ENCODE measurements at places on chromosomes 3 and 15.

- no peak for DNase-seq
These were observed 12.9 kb downstream of the VPS18 start for GRCh38 chr15:40906991-40907802.

DNA sequence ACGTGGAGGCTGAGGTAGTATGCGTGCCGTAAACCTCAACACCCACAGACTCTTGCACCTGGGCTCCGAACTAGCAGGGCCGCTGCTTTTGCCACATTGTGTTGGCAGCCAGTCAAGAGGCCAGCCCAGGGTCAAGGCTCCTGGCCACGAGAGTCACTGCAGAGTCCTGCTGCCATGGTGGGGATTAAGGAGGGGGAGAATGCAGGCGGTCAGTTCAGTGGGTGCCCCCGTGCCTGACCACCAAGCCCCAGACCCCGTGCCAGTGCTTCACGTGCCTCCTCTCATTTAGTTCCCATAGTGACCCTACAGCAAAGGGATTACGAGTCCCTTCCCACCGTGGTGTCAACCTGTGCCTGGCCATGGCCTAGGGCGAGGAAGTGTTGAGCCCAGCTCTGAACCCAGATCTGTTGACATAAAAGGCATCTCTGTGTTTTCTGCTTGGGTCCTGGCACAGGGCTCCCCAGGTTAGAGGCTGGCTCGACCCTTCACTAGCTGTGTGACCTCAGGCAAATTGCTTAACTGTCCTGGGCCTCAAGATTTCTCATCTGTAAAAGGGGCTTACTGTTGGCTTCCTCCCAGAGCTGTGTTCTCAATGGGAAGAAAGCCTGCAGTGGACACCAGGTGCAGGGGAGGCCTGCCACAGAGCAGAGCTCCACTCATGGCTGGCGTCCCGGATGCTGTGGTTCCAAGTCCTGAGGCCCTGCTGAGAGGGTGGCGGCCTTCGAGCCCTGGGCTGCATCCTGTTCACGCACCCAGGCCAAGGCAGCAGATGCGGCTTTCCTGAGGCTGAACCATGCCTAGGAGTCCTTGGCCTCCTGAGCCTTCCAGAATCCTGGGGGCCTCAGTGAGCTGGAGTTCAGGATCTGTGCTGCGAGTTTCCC, 32.8 kb downstream of the FBLN2 start:
- no peak for DNase-seq

DNA sequence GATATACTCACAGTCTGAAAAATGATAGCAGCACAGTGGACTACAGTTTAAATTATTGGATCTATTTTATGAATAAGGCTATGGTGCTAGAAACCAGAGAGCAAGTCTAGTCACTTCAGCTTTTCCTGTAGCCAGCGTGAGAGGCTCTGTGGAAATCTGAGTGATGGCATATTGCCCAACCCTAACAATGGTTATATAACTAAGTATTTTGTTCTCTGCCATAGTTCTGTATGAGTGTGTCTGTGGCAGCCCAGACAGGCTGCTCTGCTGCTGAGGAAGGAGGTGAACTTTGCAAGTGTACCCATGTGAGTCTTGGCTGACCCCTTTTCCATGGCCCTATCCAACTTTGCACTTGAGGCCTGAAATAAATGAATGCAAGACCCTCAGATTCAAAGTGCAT, 105.7 kb downstream of the LRTM1 start:
- DNase-seq: no peak

- DNase-seq: no peak
These were observed 613 bp upstream of the ARHGEF3 start for GRCh38 chr3:56802378-56802745.

DNA sequence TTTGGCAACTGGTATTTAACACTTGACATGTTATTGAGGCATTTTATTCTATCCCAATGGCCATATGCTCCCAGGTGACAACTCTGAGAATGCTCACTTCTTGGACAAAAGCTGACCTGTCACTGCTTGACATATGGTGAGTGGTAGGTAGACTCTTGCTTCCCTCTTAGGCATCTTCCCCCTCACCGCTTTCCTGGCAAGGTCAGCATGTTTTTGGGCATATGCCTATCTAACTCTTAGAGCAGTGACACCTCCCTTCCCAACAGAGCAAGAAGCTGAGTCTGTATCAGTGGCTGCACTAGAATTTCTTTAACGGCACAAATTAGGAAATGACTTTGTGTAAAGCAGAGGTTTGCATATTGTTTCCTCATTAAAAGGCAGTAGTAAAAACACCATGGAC, 300.7 kb downstream of the OXSM start:
- DNase-seq: no peak

GRCh38 chr3:8882171-8882593, 81.1 kb downstream of the RAD18 start:
- DNase-seq: no peak

DNA sequence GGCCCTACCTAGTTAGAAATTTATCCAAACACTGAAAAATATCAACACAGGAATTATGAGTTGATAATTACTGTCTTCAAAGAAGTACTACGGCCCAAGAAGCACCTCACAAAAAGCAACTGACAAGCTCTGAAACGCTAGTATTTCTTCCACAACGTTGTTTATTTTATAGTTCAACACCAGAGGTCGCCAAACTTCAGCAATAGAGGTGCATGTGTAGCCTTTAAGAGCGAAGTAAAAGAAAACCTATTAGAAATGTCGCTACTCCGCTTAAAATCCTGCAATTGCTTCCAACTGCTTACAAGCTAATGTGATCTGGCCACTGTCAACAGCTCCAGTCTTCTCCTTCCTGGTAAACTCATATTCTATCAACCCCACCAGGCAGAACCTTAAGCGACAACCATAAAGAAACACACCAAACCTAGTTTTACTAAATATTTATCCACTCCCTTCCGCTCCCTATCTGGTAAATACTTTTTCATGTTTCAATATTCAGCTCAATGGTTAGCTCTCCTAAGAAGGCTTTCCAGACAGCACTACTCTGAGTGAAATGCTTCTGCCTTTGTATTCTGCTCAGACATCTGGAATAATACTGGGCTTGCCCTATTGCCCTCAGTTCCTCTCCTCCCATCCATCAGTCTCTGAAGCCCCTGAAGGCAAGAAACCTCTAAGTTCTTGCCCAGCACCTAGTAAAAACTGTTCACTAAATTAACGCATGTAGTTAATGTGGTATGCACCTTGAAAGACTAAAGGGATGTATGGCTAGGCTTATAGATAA, 110.2 kb downstream of the NR1I2 start:
- DNase-seq: no peak

- DNase-seq: no peak
These were observed 69.1 kb downstream of the FAM174B start for GRCh38 chr15:92586383-92586942.

DNA sequence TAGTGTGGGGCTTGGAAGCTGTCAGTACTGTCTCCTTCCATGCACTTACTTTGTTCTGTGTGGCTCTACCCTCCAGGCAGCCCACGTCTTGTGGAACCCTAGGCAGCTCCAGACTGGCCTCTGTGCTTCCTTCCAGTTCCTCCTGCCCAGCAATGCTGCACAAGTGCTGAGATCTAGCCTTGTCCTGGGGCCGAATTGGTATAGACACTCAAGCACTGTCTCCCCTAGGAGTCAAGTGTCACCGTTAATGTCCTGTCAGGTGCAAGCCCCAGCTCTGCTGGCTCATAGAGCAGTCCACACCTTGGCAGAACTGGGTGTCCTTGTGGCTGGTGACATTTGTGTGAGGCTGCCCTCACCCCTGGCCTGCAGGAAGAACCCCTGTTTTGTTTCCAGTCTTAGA, 130.1 kb downstream of the EEFSEC start:
- no peak for DNase-seq

GRCh38 chr15:78061963-78062427, 15.5 kb downstream of the TBC1D2B start:
- DNase-seq: no peak

- DNase-seq: no peak
These were observed 20.3 kb upstream of the PTPN9 start for GRCh38 chr15:75599401-75599800.

- no peak for DNase-seq
These were observed 79.6 kb upstream of the PPP2R3A start for GRCh38 chr3:135885885-135886284.

GRCh38 chr15:85331655-85332285, 48.6 kb upstream of the AKAP13 start:
- DNase-seq: no peak

DNA sequence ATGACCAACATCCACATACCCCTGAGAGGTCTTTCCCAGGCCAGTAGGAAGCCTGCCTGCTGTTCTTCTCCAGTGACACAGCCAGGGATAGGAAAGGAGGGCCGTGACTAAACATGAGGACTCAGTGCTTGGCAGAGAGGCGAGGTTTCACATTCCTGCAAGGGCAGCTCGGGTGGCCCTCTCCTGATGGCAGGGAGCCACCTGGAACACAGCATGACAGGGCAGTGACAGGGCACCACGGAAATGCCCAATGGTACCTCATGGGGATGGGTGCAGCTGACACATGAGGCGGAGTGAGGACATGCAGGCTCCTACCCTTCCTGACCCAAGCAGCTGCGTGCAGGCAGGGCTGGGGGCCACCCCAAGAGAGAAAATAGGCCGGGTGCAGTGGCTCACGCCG, 7.4 kb upstream of the TGM5 start:
- no peak for DNase-seq

DNA sequence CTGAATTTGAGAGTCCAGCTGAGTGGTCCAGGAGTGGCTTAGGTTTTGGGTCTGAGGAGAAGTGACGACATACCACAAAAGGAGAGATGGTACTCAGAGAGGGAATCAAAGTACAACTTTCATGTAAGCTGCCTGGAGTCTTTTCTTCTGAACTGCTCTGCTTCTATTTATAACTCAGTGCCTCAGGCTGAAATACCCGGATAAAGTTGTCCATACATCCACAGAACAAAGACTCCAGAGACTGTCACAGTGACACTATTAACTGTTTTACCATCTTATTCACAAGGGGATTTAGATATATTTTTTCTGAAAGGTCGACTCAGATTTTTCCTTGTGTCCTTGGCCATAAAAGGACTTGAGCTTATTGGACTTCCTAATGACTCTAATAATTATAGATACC, 264.3 kb upstream of the DNAJC19 start:
- no peak for DNase-seq

DNA sequence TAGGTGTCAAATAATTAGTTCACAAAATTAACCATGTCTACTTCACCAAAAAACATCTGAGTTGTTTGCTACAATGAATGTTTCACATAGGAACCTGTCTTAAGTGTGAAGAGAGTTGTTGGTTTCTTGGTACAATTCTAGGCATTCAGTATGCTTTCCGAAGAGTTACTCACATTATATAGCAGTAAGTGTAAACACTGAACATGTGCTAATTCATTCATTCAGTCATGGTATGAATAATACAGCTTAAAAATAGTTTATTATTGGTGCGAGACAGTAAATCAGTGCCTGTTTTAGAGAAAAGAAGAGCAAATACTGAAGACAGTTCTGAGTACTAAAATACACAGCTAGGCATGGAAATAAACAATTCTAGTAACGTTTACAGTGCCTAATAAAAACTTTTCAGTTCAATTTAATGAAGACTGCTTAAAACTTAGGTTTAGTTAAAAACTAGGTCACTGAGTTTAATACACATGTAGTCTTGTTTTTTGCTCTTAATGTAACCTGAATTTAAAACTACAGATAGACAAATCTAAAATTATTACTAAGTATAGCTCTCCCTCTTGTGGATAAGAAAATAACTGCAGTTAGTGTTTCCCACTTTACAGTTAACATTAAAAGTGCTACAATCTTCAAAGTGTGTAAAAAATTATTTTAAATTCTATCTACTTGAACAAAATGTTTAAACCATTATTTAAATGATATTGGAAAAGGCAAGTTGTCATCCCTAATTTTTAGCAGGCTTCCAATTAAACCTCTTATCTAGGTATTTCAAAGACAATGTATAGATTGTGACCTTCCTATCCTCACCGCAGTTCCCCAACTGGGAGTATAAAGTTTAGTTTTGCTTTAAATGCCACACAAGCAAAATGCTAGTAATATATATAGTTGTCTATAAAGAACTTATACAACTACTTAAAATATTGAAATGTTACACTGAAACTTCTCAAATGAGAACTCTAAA, 20.1 kb upstream of the ZCWPW2 start:
- DNase-seq: no peak

DNA sequence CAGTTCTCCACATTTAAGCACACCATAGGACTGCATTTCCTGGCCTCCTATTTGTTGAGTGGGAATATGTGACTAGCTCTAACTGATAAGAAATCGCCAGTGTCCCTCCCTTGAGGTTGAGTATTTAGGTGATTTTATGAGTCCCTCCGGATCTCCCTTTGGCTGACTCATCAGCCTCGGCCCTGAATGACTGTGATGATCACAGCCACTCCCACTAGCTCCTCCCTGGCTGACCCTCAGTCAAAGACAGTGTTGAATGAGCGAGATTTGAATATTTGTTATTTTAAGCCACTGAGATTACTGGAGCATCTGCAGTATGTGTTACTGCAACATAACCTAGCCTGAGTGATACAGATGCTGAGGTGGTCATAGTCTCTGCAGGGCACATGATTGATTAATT, 515.3 kb downstream of the EPHB1 start:
- DNase-seq: no peak

DNA sequence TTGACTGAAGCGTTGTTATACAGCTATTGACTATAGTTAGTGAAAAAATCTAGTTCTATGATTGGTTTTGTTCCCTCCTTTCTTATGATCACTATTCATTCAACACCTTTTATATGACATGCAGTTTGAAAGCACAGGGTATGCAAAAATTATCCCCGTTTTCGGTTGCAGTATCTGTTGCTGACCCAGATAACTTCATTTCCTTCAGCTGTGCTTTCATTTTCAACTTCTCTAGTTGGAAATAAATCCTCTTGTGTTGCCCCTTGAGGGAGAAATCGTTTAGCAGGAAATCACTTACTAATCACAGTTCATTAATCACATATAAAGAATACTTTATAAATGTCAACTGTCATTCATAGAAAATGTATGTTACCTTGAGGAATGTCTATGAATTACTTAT, 55.1 kb downstream of the MBNL1 start:
- DNase-seq: no peak

DNA sequence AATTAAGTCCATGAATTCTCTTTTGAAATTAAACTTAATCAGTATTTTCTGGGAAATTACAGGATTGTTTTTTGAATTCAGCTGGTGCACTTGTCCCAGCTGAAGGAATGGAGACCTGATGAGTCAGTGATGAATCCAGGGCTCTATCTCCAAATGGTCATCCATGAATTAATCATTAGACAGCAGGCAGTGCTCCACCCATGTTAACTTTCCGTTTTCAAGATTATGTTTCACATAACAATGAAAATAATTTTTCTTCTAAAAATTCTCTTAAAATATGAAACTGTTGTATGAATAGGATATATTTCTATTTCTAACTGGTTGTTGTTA, 13.9 kb upstream of the PAQR9 start:
- DNase-seq: no peak

DNA sequence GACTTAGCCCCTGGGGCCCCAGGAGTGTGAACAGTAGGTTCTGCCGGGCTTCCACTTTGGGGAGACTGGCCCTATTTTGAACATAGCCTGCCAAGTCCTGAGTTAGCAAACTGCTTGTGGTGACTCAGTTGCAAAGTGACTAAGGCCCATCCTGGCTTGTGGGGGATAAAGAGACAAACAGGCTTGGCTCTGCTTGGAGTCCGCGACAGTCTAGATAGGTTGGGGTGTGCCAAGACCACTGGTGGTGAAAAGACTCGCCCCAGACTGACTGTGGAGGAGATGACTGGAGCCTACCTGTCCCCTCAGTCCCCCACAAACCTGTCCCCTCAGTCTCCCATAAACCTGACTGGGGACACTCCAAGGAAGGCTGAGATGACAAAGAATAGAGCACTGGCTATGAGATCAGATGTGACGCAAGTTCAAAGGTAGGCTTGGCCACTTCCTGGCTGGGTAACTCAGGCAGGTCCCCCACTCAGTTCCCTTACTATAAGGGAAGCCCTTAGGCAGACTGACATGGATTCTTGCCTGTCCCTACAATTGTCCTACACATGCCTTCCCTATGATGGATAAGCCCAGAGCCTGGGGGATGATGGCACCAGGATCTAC, 4.3 kb downstream of the DNASE1L3 start:
- no peak for DNase-seq
